ENCODE measurements at places on chromosomes 12 and 14. TPM values are rescaled to one million over a fixed set of nuclear protein-coding genes. Genes with fewer than 3 reads are reported as not detected.

Gene AMHR2
- total RNA-seq = not detected

Gene ENDOU
- 0.09 TPM for total RNA-seq

Gene AHNAK2
- total RNA-seq = 137 TPM

Gene PPP4R4
- 0.34 TPM for total RNA-seq

Gene INSM2
- total RNA-seq = not detected

Gene CFAP54
- total RNA-seq = 0.86 TPM

Gene CAND1
- 122 TPM for total RNA-seq

Gene CCDC177
- 0.09 TPM for total RNA-seq

Gene CLEC2A
- not detected for total RNA-seq

Gene GYS2
- not detected for total RNA-seq

Gene TAS2R7
- total RNA-seq = not detected

Gene GZMB
- total RNA-seq = not detected

Gene OR4E2
- not detected for total RNA-seq

Gene DAO
- total RNA-seq = not detected

Gene LLPH
- total RNA-seq = 3.8 TPM

Gene ETV6
- 1.9 TPM for total RNA-seq

Gene FOXA1
- total RNA-seq = not detected

Gene ADCY6
- 56.3 TPM for total RNA-seq

Gene SDR9C7
- total RNA-seq = not detected

Gene CIROP
- total RNA-seq = 4.6 TPM

Gene AMIGO2
- total RNA-seq = 0.60 TPM

Gene MYH6
- total RNA-seq = not detected

Gene CRY1
- 6.1 TPM for total RNA-seq

Gene GPR84
- not detected for total RNA-seq

Gene ASPG
- not detected for total RNA-seq

Gene STYK1
- total RNA-seq = 0.16 TPM

Gene SINHCAF
- 2.2 TPM for total RNA-seq

Gene DICER1
- total RNA-seq = 16.4 TPM

Gene KSR2
- not detected for total RNA-seq

Gene HOXC12
- total RNA-seq = not detected

Gene TAS2R8
- total RNA-seq = not detected

Gene POLE2
- 2.8 TPM for total RNA-seq

Gene LRRC43
- 1.6 TPM for total RNA-seq

Gene PROX2
- total RNA-seq = not detected

Gene CLEC1B
- total RNA-seq = not detected

Gene RAPGEF3
- total RNA-seq = 7.0 TPM

Gene CLEC14A
- total RNA-seq = 1.1 TPM

Gene JPH4
- total RNA-seq = under 0.01 TPM

Gene OAS3
- 1.9 TPM for total RNA-seq

Gene MTRFR
- 10.7 TPM for total RNA-seq

Gene ZNF740
- 16.9 TPM for total RNA-seq

Gene ATN1
- total RNA-seq = 8.2 TPM

Gene TTC6
- total RNA-seq = under 0.01 TPM

Gene SRRM4
- total RNA-seq = not detected

Gene FBRSL1
- total RNA-seq = 0.79 TPM

Gene DTX1
- total RNA-seq = 0.09 TPM

Gene KRT6B
- total RNA-seq = 2.0 TPM

Gene RPL10L
- total RNA-seq = not detected

Gene ABCC9
- 10.5 TPM for total RNA-seq

Gene HOXC5
- 0.16 TPM for total RNA-seq

Gene CFL2
- total RNA-seq = 64.0 TPM

Gene SMCO3
- total RNA-seq = not detected

Gene NRXN3
- 0.09 TPM for total RNA-seq

Gene NELL2
- not detected for total RNA-seq

Gene LYZ
- not detected for total RNA-seq

Gene USP5
- total RNA-seq = 77.2 TPM

Gene NTN4
- total RNA-seq = 48.6 TPM

All from bronchial smooth muscle cell (primary cell).